ENCODE measurements at places on chromosomes 2 and 18.

DNA sequence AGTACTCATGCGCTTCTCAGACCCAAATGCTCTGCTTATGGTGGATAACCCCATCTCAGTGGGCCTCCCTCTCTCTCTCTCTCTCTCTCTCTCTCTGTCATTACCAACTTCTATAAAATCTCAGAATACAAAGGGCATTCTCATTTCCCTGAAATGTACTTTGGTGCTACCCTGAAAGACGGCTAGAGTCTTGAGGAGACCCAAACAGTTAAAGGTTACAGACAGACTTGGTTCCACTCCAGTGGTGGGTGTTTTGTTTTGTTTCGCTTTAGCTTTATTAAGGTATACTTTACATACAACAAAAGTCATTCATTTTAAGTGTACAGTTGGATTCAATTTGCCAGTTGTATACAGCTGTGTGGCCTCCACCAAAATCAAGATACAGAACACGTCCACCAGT is 60.9 kb downstream of the BCL11A start:
- DNase-seq = no peak

GRCh38 chr2:8081130-8081529 is 600.7 kb upstream of the ID2 start:
- DNase-seq = no peak

- DNase-seq = peak; percentile 64
These were observed 56.8 kb upstream of the TTN start for GRCh38 chr2:178863856-178864620.

DNA sequence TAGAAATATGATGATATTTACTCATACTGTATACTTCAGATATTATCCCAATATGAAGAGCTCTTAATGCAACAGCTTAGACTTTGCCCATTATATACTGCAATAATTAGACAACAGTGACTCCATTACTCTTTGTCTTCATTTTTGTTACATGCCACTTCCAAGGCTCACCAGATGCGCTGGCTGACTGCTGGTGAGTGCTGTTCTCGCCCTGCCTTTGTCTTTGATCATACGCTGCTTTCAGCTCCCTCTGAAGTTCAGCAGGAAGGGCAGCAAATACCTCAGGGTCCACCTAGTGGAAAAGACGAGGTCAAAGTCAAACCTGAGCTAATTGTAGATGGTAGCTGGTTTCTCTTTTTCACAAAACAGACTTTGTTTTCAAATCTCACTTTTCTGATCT is 66.3 kb downstream of the EIF5B start:
- DNase-seq = no peak

GRCh38 chr2:2166881-2167280 is 164.2 kb downstream of the MYT1L start:
- DNase-seq = no peak

- no peak for DNase-seq
These were observed 2.1 kb downstream of the LBH start for GRCh38 chr2:30233271-30234009.

GRCh38 chr2:46841621-46842020 is 74.0 kb downstream of the MCFD2 start:
- no peak for DNase-seq

- no peak for DNase-seq
These were observed 33.8 kb downstream of the GPC1 start for GRCh38 chr2:240469239-240469636.

GRCh38 chr2:1915196-1915595 is 170.9 kb upstream of the PXDN start:
- no peak for DNase-seq

DNA sequence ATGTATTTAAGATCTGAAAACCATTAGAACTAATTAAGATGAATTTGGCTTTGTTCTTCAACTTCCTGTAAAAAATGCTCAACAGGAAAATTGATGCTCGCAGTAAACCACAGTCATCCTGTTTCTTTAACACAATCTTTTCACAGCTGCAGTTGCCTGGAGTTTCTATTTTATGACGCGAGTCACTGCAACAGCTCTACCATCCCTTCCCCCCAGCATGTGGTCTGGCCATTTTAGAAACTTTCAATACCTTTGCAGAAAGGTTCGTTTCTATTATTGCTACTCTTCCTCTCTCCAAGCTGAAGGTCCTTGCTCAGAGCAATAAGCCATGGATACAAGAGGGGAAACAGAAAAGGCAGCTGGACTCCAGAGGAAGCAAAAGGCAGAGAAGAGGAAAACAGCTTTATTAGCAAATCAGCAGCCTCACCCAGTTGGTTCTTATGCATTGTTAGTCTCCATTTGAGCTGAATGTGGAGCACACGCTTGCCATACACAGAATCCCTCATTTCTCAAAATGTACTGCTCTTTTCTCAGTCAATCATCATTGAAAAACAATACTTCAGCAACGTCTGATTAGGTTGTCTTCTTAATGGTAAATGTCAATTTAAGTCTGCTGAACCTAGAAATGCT is 3.9 kb downstream of the WIPF1 start:
- DNase-seq = no peak

GRCh38 chr18:62856294-62856693 is 141.0 kb downstream of the PHLPP1 start:
- DNase-seq = no peak

GRCh38 chr2:215577356-215577755 is 141.5 kb upstream of the FN1 start:
- DNase-seq = no peak

DNA sequence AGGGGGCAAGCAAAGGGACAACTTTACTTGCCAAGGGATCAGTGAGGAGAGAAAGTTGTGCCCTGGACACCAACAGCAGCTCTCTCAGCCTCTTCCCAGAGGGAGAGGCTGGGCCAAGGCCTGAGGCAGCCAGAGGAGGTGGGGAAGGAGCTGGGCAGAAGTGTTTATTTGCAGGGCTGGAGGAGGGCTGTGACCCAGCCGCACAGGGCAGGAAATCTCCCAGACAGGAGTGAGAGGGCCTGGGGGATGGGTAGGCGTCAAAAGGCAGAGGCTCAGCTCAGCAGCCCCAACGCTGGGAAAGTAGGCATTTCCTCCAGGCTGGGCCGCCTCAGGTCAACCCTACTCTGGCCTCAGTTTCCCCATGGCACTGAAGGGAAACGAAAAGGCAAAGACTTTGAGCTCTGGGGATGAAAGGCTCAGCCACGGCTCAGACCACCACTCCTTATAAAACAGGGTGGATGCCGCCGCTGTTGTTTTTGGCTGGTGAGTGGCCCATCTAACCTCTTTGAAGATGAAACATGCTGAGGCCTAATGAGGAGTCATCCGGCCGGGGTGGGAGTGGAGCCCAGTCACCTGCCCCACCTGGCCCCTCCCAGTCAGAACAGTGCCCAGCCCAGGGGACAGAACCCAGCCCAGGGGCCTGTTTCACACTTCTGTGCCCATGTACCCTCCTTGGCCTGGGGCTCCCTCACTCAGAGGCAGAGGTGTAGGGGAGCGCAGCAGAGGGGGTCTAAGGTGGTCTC is 21.9 kb upstream of the SEMA4C start:
- DNase-seq = no peak

DNA sequence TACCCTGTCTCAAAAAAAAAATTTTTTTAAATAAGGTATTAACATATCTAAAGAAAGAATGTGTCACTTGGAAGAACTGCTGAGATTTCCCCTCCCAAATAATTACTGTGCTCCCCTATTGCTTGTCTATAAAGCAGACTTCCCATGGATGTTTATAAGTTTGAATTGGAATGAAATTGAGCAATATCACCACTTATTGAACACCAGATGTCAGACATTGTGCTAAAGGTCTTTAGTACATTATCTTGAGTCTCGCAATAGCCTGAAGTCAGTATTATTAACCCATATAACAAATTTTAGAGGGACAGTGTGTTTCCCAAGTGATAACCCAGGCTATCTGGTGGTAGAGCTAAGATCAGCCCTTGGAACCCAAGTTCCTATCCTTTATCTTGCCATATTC is 102.9 kb upstream of the MSH2 start:
- DNase-seq = no peak

GRCh38 chr18:79645291-79645983 is 34.2 kb upstream of the CTDP1 start:
- no peak for DNase-seq

DNA sequence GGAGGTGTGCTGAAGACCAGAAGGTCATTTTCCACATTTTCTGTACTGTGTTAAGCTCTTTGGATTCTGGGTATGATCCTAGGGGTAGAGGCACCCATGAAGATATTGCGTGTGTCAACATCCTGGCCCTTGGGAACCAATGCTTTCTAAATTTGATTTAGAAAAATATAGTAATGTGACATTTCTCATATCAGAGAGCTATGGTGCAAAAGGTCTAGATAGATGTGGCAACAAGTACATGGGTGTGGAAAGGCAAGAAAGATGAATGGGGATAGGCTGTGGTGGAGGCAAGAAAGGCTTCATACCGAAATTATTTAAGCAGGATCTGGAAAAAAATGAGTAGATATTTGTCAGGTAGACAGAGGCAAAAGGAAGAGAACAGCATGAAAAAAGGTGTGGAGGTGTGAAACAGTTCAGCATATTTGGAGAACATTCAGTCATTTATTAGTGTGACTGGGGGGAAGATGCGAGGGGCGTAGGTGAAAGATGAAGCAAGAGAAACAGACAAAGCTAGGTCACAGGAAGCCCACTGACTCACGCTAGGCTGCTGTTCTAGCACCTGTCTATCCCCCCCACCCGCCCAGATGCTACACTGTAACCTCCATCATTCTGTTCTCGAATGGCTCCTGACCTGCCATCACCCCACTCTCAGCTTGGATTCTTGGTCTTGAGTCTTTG is 11.7 kb downstream of the DOK1 start:
- no peak for DNase-seq

DNA sequence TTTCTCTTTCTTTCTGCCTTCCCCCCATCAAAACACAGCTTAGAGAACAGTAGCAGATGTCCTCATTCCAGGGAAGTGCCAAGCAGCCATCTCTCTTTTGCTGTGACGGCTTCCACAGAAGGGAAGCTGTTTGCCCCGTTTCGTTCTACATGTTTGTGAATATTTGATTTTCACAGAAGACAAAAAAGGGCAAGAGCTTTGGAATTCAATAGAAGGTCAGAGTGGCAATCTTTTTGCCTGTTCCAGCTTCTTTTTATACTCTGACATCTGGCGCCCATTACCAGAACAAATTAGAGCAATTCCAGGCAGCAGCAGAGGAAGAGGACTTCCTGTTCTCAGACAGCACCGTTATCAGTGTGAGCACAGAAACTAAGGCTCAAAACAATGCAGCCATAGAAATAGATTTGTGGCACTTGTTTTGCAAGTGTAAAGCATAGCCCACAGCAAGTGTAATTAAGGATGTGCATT is 79.0 kb upstream of the CDH19 start:
- no peak for DNase-seq

All from tibial artery (tissue), 4 donors.